Activated CD8-positive, alpha-beta T cell treated with anti-CD3 and anti-CD28 coated beads for 36 hours (primary cell): ENCODE measurements at places on chromosomes 3 and 15. TPM values are rescaled to one million over a fixed set of nuclear protein-coding genes. Genes with fewer than 3 reads are reported as not detected.
A peak's percentile ranks its signal among the peaks of the same experiment; 100 is the strongest.

GRCh38 chr3:46711760-46712159 is 5.9 kb downstream of the PRSS50 start:
- no peaks in the 10 kb centered on the region for H3K27me3 ChIP-seq
- DNase-seq, result no peak
- no peaks in the 10 kb centered on the region for H3K36me3 ChIP-seq
- no peak overlapping the region for H3K27ac ChIP-seq
- no peaks in the 10 kb centered on the region for H3K4me1 ChIP-seq

GRCh38 chr15:68681836-68682235 is 103.0 kb downstream of the CORO2B start:
- H3K27ac ChIP-seq, result no peak overlapping the region
- no peaks in the 10 kb centered on the region for H3K36me3 ChIP-seq
- no peak overlapping the region for H3K4me3 ChIP-seq
- H3K4me1 ChIP-seq, result no peaks in the 10 kb centered on the region
- no peaks in the 10 kb centered on the region for H3K27me3 ChIP-seq

The FAN1 gene
- 15.7 TPM for total RNA-seq

DNA sequence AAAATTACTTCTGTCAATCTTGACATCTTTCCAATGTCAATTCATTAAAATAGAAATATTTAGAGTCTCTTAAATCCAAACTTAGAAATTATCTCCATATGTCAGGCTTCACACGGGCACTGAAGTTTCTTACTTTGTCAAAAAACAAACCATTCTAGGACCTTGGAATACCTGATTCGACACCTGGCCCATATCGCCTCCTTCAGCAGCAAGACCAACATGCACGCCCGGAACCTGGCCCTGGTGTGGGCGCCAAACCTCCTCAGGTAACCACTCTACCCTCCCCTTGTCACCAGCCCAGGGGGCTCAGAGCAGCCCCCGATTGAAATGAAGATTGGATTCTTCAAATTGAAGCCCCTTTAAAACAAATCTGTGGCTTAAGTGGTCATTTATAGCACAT is 81.3 kb downstream of the TMEM39A start:
- no peak overlapping the region for H3K4me3 ChIP-seq
- no peak overlapping the region for H3K27ac ChIP-seq
- H3K27me3 ChIP-seq, result no peaks in the 10 kb centered on the region
- peaks cover 4% of the 10 kb centered on the region for H3K36me3 ChIP-seq

The SCN11A gene
- not detected for total RNA-seq

DNA sequence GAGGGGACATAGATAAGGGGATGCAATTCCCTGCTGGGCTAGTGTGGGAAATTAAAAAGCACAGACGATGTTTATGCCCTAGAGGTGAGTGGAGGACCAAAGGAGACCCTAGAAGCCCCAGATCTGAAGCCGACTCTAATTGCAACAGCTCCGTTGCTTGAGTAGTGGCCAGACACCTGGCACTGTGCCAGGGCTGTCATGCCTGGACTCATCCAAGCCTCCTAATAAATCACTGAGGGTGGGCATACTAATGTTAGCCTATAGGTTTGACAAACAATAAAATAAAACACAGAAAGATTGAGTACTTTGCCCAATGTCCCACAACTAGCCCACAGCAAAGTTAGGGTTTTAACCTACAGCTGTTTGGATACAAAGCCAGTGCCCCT is 25.4 kb upstream of the MRPS22 start:
- no peak overlapping the region for H3K4me3 ChIP-seq
- H3K27me3 ChIP-seq, result peaks cover 14% of the 10 kb centered on the region
- no peaks in the 10 kb centered on the region for H3K36me3 ChIP-seq
- H3K4me1 ChIP-seq, result no peaks in the 10 kb centered on the region
- no peak overlapping the region for H3K27ac ChIP-seq

DNA sequence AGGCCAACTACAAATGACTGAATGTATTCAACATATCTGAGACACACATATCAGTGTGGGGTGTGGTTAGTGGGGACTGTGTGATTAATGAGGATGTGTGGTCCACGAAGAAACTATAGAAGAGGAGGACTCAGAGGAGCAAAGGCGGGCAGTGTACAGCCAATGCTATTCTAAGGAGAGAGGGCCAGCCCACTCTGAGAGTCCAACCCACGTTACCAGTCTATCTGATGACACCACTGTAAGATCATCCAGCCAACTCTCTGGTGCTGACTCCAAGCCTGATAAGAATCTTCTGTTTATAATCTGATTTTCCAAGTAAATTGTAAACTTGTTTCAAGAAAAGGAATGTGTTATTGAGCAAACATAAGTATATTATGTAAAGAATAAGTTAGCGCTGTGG is 47.2 kb downstream of the MCF2L2 start:
- H3K27me3 ChIP-seq, result no peaks in the 10 kb centered on the region
- no peak for DNase-seq
- peaks cover 34% of the 10 kb centered on the region for H3K4me1 ChIP-seq
- no peak overlapping the region for H3K4me3 ChIP-seq
- H3K27ac ChIP-seq, result no peak overlapping the region

The GOLGA8K gene
- total RNA-seq, result 0.29 TPM

- H3K27me3 ChIP-seq, result peaks cover 46% of the 10 kb centered on the region
- H3K4me3 ChIP-seq, result no peak overlapping the region
Measured at GRCh38 chr3:45095916-45096526, 50.2 kb downstream of the CDCP1 start.

DNA sequence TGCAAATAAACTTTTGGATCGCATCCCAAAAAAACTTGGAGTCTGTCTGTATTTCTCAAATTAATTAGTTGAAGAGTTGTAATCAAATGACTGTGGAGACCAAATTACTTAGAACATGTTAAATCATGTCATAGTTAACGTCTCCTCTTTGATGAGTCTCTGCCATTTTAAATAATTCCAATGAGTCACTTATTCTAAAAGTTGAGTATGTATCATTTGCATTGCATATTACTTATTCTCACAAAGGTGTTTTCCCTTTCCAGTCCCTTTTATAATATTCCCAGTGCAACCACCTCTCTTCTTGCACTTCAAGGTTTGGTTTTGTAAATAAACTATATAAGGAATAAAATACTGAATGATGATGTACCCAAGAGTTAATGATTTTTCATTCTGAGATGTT is 36.0 kb upstream of the MBNL1 start:
- H3K36me3 ChIP-seq, result peaks cover 10% of the 10 kb centered on the region
- DNase-seq, result no peak
- H3K27me3 ChIP-seq, result no peaks in the 10 kb centered on the region
- peaks cover 73% of the 10 kb centered on the region for H3K4me1 ChIP-seq
- H3K27ac ChIP-seq, result peak overlapping the region; percentile 88

DNA sequence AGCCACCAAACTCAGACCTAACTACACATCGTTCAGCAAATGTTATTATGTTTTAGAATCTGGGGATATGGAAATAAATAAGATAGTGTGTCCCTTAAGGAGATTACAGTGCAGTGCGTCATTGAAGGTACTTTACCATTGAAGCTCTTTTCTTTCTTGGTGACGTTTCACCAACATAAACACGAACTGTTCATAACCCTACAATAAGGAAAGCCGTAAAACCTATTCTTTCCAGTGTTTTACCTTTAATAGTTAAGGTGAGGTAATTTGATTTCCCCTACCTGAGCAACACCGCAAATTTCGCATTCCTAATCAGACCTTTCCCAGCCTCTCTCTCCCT is 826 bp downstream of the CCDC66 start:
- H3K27me3 ChIP-seq, result no peaks in the 10 kb centered on the region
- peak overlapping the region; percentile 98 for H3K27ac ChIP-seq
- H3K36me3 ChIP-seq, result peaks cover 17% of the 10 kb centered on the region
- H3K4me3 ChIP-seq, result peak overlapping the region; percentile 88
- H3K4me1 ChIP-seq, result peaks cover 22% of the 10 kb centered on the region

DNA sequence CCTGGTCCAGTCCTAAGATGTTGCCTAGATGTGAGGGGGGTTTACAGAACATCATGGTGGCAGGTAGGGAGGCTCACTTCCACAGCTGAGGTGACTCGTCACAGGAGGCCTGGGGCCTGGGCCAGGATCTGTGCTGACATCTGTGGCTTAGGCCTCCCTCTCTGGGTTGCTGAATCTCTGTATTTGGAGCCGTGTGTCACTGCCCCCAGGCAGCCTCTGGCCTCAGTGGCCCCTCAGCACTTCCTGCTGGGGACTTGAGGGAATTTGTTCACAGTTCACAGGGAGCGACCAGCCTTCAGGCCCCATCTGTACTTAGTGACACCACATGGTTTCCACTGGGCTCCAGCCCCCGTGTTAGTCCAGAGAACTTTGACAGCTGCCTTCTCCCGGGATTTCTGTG is 41.7 kb upstream of the ADAMTSL3 start:
- no peaks in the 10 kb centered on the region for H3K4me1 ChIP-seq
- H3K36me3 ChIP-seq, result no peaks in the 10 kb centered on the region
- no peak for DNase-seq
- no peak overlapping the region for H3K27ac ChIP-seq
- no peak overlapping the region for H3K4me3 ChIP-seq

DNA sequence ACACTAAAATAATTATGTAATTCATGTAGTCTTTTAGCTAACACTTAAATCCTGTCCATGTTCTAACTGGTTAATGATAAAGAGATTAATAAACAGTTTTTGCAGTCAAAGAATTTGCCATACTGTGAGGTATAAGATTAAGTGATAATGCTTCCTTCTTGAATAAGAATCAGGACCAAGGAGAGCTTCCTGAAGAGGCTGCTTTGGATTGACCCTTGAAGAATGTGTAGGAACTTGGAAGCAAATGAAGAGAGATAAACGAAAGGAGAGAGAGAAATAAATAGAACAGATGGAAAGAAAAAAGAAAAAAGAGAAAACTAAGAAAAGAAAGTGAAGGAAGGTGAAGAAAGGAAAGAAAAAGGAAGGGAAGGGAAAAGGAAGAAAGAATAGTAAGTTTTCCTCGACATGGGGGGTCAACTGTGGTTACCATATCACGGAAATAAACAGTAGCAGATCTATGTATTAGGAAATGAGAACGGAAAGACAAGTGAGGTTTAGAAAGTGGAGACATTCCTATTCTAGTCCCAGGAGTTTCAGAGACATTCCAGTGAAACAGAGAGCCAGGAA is 539.8 kb downstream of the FGF12 start:
- no peaks in the 10 kb centered on the region for H3K27me3 ChIP-seq
- DNase-seq, result no peak
- H3K4me1 ChIP-seq, result no peaks in the 10 kb centered on the region

DNA sequence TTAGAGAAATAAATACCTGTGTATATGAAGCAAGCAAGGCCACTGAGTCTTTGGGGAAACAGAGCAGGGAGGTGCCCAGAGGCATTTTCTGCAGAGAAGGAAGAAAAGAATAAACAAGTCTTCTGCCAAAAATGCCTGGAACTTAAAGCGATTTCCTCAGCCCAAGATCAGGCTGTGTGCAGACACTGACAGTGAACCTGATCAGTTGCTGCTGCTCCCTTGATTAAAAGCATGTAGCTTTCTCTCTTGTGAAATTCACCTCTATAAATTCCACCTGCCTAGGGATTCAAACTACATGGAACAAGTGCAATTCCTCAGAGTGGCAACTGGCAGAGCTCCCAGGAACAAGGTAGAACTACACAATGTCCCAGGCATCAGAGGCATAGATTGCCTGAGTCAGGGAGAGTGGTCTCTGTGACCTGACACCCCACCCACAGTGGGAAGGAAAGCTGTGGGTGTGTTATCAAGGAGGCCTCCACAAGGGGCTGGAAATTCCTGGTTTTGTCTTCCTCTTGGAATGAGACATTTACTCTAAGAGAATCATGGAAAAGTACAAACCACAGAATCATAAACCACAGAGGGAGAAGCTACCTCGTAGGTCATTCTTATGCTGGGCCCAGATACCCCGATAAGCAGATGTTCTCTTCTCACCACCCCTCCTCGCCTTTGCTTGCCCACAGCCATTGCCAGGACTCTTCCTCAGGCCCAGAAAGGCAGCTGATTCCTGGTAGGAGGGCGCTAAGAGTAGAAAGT is 1.8 kb upstream of the ZBTB38 start:
- H3K27ac ChIP-seq, result no peak overlapping the region
- DNase-seq, result no peak
- H3K4me1 ChIP-seq, result peaks cover 28% of the 10 kb centered on the region
- no peak overlapping the region for H3K4me3 ChIP-seq
- no peaks in the 10 kb centered on the region for H3K27me3 ChIP-seq

GRCh38 chr15:101182215-101182614 is 69.6 kb downstream of the CHSY1 start:
- H3K27ac ChIP-seq, result peak overlapping the region; percentile 27
- peaks cover 73% of the 10 kb centered on the region for H3K36me3 ChIP-seq
- no peak for DNase-seq
- H3K4me1 ChIP-seq, result peaks cover 70% of the 10 kb centered on the region
- H3K27me3 ChIP-seq, result no peaks in the 10 kb centered on the region

DNA sequence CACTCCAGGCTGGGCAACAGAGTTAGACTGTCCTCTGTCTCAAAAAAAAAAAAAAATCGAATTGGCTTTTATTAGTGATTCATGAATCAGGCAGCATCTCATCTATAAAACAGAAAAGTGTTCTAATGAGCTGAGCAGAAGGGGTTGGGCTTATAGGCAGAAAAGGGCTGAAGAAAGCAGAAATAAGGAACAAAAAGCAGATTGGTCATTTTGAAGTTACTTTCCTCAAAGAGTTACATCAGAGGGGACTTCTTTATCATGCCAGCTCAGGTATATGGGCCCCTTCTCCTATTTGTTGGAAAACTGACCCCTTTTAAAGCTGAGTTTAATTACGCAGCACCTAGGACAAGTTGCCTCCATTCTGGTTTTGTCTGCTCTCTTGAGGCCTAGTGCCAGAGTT is 722 bp upstream of the POGLUT1 start:
- DNase-seq, result no peak
- H3K27ac ChIP-seq, result peak overlapping the region; percentile 97
- peaks cover 42% of the 10 kb centered on the region for H3K4me1 ChIP-seq

DNA sequence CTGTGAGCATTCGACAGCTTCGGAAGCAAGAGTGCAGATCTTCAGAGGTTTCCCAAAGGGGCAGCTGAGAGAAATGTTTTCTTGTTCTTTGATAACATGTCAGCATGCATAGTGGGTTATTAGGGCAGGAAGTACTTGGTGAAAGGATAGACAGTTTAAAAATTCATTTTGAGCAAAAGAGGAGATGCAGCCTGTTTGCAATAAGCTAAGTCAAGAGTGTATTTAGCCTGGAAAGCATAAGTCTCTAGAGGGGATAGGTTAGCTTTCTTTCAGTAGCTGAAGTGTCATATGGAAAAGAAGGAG is 7.4 kb downstream of the SLC6A11 start:
- H3K27me3 ChIP-seq, result peaks cover 7% of the 10 kb centered on the region
- no peak overlapping the region for H3K27ac ChIP-seq
- no peaks in the 10 kb centered on the region for H3K4me1 ChIP-seq
- no peaks in the 10 kb centered on the region for H3K36me3 ChIP-seq
- no peak for DNase-seq

GRCh38 chr15:90008607-90009006 is 7.5 kb downstream of the ZNF710 start:
- no peaks in the 10 kb centered on the region for H3K27me3 ChIP-seq
- H3K36me3 ChIP-seq, result peaks cover 23% of the 10 kb centered on the region
- no peak for DNase-seq
- H3K4me1 ChIP-seq, result peaks cover 63% of the 10 kb centered on the region

DNA sequence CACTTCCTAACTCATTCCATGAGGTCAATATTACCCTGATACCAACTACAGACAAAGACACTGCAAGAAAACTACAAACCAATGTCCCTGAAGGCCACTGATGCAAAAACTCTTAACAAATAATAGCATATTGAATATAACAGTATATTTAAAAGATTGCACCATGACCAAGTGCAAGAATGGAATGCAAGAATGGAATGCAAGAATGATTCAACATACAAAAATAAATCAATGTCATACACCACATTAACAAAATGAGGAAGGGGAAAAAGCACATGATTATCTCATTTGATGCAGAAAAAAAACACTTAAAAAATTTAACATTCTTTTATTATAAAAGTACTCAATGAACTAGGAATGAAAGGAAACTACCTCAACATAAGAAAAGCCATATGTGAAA is 463.1 kb upstream of the NECTIN3 start:
- H3K27ac ChIP-seq, result no peak overlapping the region
- H3K36me3 ChIP-seq, result no peaks in the 10 kb centered on the region
- peaks cover 17% of the 10 kb centered on the region for H3K27me3 ChIP-seq
- H3K4me3 ChIP-seq, result no peak overlapping the region
- no peak for DNase-seq
